ENCODE measurements at places on chromosomes 3 and 15.
A peak's percentile ranks its signal among the peaks of the same experiment; 100 is the strongest.

DNA sequence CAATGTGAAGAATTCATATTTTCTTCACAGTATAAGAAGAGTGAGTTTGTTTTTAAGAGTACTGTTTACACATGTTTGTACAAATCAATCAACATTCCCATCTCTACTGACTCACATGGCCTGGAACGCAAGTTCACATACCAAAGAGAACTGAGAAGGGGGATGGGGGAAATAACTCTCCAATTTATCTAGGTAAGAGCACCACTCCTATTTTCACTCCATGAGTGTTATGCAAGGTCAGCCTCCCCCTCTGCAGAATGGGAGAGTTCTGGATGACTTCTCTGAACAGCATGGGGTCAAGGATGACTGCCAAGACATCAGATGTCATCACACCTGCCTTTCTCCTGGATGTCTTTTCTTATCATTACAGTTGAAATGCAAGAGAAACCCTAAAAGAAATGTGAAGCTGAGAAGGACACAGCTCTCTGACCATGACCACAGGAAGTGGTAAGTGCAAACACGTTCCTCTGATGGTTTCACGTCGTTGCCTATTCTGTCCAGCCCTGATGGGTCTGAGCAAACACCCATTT, 95.2 kb downstream of the SEMA6D start:
- no peak for DNase-seq

DNA sequence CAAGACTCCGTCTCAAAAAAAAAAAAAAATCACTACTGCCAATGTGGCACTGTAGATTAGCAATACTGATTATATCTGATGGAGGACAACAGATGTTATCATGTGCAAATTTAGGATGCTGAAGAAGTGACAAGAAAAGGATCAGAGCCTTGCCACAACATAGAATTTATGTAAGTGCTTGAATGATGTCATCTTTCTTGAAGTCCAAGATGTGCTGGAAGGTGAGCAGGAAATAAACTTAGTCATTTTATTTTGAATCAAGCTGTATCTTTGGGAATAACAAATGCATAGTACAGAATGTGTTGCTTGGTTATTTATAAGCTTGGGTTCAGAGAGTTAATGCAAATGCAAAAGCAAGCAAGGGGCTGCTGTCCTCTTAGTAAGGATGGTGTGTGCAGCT, 47.1 kb downstream of the IL12A start:
- DNase-seq = no peak

- no peak for DNase-seq
Measured at GRCh38 chr3:115804713-115805119, 181.4 kb downstream of the GAP43 start.

DNA sequence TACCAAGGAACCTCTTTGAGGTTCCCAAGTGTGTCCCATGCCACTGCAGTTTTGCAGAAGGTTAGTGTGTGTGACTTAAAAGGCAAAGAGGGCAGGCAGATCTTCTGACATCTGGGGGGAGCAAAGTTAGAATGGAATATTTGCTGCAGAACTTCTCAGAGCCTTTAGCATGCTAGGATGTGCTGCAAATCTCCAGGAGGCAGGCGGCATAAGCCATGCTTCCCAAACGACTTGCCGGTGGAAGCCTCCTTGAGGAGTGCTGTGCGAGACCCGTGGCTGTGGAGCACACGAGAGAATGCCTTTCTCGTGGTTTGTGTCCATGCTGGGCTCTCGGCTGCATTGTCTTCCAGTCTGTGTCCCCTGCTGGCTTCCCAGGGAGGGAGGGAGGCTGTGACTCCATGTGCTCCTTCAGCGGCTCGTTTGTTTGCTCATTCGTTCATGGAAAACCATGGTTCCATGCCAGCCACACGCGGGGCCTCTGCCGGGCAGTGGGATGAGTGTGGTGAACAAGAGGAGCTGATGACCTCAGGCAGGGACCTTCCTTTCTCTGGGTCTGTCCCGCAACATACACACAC, 13.8 kb downstream of the HDAC11 start:
- no peak for DNase-seq

DNA sequence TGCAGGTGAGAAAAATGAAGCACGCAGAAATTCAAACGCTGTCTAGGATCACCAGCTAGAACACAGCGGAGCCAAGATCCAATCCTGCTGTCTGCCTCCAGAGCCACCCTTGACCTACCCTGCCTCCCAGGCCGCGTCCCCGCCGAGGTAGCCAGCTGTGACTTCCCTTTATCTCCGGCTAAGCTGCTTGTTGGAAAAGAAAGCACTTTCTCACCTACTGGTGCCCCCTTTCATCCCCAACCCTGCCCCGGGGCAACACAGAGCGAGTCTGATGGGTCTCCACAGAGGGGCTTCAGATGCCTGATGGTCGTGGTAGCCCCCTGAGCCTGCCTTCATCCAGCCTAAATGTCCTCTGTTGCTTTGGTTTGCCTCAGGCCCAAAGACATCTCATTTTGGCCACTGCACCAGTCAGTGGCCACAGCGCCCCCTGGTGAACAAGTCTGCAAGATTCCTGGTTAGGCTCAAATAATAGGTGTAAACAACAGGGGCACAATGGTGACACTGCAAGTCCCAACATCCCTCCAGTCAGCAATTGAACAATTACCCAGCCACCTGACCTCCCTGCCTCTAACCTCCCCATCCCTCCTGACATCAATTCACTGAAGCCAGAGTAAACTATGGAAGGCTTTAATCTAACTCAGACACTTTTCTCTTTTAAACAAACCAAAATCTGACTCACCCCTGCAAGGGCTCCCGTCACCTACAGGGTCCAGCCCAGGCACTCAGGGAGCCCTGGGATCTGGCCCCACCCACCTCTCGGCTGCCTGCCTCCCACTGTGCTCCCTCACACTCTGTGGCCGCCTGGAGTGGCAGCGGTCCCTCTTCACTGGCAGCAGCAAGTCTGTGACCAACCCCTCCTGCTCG, 27.3 kb upstream of the BCL2L10 start:
- DNase-seq = no peak

DNA sequence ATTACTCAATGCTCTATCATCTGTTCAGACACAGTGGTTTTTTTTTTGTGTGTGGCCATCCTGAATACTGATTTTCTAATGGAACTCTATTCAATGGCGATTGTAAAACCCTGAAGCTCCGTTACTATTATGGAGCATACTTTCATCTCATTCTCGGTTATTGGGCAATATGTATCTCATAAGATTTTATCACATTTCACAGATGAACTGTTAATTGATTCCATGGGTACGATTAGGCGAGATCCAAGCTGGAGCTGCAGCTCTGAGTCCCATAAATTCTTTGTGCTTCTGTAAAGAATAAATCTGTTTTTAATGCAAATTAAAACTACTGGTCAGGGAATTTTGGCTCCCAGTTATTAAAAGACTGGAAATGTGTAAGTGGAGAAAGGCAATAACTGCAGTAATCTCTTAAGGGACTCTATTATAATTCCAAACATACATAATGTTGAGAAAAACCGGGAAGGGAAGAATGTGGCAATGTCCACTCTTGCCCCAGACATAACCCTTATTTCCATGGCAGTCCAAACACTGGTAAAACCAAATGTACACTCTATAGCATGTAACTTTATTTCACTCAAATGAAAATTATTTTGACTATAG, 82.2 kb downstream of the GREM1 start:
- no peak for DNase-seq

DNA sequence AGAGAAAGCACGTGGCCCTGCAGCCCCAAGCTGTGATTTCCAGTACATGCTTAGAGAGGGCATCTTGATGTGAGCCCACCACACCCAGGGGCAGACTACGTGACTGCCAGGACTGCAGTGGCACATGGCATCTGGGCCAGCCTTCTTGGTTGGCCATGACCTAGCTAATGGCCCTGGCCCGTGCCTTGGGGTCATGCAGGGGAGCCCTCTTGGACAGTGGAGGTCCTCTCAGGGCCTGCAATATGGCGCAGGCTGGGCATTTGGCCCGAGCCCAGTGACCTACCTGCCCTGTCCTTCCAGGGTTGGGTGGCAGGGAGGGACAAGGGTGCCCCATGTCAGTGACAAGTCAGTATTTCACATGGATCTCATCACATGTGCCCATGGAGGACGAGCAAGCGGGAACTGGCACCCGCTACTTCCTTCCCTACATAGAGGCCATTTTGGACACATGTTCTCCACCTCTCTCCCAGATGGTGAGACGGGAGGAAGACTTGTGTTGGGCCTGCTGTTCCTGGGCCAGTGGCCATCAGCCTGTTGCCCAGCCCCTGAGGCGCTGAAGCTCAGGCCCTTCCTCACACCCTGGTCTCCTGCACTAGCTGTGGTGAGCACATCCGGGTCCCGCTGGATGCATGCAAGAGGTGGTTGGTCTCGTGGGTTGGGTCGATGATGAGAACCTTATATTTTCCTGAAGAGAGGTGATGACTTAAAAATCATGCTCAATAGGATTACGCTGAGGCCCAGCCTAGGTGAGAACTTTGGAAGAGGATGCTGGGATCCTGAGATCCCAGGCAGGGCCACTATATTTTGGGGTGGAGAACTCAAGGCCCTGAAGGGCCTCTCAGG, 195.6 kb downstream of the UBE3A start:
- DNase-seq = no peak

GRCh38 chr3:99856437-99857220, 39.0 kb downstream of the CMSS1 start:
- DNase-seq = no peak

DNA sequence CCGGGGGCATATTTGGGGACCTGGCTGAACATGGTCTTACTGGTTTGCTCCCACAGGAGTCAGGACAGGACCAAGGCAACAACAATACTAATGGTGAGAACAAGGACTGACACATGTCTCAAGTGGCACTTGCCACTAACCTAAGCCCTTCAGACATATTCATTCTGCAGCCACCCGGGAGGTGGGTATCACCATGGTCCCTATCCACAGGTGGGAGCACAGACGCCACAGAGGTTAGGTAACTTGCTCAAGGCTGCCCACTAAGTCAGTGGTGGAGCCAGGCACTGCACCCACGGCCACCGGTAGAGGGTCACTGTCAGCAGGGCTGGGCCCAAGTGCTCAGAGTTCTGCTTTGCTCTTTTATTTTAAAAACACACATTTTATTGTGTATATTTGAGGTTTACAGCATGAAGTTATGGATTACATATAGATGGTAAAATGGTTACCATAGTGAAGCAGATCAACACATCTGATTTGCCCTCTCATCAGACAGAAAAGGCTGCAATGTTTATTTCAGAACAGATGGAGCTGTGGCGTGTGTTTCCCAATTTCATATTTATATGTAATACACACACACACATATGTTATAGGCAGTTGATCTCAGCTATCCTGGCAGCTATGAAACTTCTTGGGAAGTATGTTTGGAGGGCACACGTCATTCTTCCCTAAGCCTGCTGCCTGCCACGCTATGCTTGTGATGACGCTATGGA, 30.0 kb upstream of the SLC41A3 start:
- no peak for DNase-seq

DNA sequence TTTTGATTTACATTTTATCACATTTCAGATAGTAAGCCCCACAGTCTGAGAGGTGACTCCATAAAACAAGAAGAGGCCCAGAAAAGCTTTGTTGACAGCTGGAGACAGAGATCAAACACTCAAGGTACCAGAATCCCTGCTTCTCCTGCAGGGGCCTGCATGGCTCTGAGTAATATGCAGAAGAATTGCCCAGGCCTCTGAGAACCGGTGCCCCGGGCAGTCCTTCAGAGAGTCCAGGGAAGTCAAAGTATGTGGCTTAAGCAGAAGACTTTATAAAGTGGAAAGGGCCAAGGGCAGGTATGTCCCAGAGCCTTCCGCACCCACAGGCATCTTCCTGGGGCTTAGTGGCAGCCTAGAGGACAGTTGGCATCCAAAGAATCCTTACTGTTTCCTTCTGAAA, 12.8 kb downstream of the ATRIP start:
- no peak for DNase-seq

- no peak for DNase-seq
Measured at GRCh38 chr3:89392991-89393390, 285.6 kb downstream of the EPHA3 start.

- DNase-seq = no peak
Measured at GRCh38 chr15:94174399-94174802, 57.0 kb upstream of the MCTP2 start.

GRCh38 chr3:15512166-15512565, 9.3 kb downstream of the COLQ start:
- DNase-seq = peak; percentile 94
